ENCODE measurements at places on chromosomes 1 and 21.

- DNase-seq, result no peak
These were observed 2.0 kb upstream of the COQ8A start for GRCh38 chr1:226937940-226938725.

DNA sequence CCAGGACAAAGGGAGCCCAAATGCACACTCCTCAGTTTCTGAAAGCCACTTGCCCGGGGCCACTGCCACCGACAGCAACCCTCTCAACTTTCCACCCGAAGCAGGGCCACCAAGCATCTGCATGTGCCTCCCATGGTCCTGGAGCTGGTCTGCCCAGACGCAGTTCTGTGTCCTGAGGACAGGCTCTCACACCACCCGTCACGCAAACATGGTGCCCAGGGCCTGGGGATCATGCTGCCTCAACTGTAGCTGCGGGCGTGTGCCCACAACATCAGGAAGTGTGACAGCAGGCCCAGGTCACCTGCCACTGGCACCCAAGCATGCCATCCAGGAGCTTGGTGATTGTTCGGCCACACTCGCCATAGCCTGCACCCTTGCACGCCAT, 14.4 kb downstream of the GBP1 start:
- DNase-seq, result no peak

DNA sequence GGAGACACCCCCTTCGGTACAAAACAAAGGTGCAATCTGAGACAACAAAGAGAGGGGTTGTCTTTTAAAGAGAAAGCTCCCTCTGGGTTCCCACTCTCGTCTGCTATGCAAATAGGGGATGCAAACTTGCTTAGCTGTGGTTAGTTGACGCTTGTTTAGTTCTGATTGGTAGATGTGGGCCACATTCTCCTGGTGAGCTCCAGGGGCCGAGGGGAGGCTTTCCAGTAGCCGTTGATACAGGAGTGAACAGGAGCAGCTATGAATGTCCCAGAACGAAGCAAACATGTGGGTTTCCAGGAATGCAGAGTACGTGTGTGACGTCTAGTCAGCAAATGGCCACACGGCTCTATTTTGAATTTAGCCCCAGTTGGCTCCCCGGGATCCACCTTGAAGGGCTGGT, 14.7 kb downstream of the TFF2 start:
- no peak for DNase-seq

GRCh38 chr1:248849152-248849551, 9.7 kb downstream of the ZNF692 start:
- no peak for DNase-seq

DNA sequence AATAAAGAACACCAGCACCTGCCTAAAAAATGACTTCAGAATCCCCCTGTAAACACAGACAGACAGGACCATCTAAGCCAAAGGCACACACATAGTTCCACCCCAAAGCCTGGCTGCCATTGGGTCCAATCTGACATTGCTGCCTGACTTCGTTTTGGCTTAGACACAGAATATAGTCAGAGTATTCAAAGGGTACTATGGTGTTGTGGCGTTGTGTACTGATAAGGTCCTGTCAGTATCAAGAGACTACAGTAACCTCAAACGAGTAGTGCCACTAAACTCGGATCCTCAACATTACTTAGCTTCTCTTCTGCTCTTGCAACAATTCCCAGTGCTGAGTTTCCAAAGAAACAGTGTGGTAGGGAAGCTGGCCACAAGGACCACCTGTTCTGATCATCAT, 169.3 kb upstream of the NR5A2 start:
- no peak for DNase-seq

DNA sequence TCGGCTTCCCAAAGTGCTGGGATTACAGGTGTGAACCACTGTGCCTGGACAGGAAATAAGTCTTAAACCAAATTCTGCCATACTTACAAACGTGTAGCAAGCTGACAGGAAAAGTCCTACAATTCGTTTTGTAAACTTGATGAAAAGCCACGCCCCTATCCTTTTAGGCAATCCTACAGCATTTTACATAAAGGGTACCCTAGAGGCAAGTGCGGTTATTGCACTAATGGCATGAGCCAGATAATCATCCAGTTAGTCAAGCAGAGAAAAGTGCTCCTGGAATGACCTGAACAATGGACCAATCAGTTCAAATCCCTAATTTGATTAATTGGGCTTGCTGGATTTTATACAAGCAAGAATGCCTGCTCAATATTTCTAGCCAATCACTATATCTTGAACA, 338.2 kb downstream of the KIF26B start:
- DNase-seq, result no peak

DNA sequence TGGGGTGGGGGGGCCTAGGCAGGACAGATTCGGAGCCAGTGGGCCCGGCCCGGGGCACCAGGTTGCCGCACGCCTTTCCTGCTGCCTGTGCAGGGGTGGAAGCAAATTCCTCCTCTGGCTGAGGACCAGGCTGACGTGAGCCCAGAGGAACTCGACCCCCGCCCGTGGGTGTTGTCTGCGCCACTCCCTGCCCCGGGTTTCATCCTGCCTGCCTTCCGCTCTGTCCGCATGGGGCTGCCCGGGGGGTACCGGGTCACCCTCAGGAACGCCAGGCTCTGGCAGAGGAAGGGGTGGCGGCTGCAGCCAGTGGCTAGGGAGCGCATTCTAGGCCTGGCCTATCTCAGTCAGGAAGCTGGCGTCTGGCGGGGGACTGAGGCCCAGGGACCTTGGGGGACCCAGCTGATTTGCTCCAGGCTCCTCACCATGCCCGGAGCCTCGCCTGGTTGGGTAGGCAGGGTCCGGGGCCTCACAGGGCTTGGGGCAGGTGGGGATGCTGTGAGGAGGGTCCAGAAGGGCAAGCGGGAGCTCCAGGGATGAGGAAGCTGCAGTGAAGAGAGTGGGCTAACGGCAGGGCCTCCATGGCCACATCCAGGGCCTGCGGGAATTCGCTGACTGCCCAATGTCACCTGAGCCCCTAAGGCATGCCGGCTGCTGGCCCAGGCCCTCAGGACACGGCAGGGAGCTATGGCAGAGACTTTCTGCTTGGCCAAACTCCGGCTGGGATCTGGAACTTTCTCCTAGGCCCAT, 2.4 kb upstream of the IBA57 start:
- no peak for DNase-seq

GRCh38 chr1:204407295-204407971, 4.2 kb downstream of the PPP1R15B start:
- DNase-seq, result no peak

- no peak for DNase-seq
These were observed 38.3 kb downstream of the SDCCAG8 start for GRCh38 chr1:243293941-243294722.

- no peak for DNase-seq
These were observed 202.2 kb upstream of the KIAA0040 start for GRCh38 chr1:175394739-175395138.

DNA sequence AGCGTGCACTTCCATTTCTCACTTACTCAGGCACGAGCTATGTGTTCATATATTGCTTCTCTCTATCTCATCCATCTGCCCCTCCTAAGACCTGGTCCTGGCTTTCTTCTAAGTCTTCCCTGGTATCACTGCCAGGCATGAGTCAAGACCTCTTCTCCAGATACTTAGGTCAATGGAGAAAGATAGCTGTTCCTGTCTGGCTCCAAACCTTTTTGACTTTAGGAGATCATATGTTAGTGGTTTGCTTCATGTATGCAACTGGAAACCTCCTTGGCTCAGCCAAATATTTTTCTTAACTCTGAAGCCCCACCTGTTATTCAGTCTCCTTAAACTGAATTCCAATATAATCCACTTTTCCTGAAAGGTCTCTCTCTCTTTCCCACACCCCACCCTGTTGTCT, 211.6 kb upstream of the PTBP2 start:
- no peak for DNase-seq
